ENCODE measurements at places on chromosomes 13 and 19.

- no peak for DNase-seq
These were observed 4.4 kb upstream of the CYP4F2 start for GRCh38 chr19:15902254-15902653.

GRCh38 chr13:35163674-35164073 is 221.6 kb downstream of the NBEA start:
- no peak for DNase-seq

DNA sequence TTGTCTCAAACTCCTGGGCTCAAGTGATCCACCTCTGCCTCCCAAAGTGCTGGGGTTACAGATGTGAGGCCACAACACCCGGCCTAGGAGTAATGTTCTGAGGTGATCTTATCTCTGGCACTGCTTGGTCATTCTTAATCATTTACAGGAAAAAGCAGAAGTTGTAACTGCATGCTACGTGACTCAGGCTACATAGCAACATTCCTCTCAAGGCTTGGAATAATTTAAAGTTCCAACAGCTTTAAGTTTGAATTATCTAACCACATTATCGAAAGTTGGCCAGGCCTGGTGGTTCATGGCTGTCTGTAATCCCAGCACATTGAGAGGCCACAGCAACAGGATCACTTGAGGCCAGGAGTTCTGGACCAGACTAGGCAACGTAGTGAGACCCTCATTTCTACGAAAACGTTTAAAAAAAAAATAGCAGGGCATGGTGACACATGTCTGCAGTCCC is 3.9 kb upstream of the B9D2 start:
- DNase-seq = no peak

DNA sequence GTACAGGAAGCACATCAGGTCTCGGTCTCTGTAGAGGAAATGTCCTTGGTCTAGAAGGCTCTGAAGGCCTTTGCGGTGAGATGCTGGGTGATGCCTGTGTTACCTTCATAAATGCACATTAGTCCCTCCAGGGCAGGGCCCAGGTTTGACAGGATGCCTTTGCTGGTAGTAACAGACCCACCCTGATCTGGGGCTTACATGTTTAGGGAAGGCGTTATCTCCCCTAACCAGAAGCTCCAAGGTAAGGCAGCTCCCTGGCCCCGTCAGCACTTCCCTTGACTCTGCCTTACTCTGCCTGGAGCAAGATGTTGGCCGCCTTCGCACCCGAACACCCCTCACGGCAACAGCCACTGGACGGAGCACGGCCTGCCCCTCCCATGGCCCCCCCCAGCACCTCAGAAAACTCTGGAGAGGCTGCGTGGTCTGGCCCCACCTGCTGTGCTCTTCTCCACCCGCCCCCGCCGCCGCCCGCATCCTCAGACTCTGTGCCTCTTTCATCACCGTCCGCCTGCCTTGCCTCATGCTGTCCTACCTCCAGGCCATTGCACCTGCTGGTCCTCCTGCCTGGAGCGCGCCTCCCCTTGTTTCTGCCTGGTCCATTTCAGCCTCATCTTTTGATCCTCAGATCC is 9.1 kb downstream of the AP2A1 start:
- DNase-seq = no peak
